Aorta (tissue), 5 donors: ENCODE measurements at places on chromosomes 16 and 17. TPM values are rescaled to one million over a fixed set of nuclear protein-coding genes. Genes with fewer than 3 reads are reported as not detected.

- DNase-seq = no peak
These were observed 67.5 kb downstream of the CACNG1 start for GRCh38 chr17:67111808-67112207.

DNA sequence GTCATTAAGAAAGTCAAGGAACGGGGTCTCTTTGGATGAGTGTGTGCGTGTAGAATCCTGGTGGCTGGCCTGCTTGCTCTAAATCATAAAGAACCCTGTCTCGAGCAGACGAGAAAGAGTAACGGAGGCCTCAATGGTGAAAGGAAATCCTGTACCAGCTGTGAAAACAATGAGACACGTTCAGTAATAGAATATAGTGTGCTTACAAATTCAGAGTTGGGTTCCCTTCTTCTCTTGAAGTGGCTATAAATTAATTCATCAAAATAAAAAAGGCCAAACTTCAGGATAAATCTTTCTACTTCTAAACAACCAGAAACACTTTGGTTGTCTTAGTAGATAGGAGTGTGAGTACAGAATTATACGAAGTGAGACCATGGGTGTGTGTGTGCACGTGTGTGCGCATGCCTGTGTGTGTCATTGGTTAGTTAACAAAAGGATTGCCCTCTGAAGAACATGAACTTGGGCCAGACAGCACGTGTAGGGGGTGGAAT is 48.5 kb downstream of the WWOX start:
- DNase-seq = no peak

DNA sequence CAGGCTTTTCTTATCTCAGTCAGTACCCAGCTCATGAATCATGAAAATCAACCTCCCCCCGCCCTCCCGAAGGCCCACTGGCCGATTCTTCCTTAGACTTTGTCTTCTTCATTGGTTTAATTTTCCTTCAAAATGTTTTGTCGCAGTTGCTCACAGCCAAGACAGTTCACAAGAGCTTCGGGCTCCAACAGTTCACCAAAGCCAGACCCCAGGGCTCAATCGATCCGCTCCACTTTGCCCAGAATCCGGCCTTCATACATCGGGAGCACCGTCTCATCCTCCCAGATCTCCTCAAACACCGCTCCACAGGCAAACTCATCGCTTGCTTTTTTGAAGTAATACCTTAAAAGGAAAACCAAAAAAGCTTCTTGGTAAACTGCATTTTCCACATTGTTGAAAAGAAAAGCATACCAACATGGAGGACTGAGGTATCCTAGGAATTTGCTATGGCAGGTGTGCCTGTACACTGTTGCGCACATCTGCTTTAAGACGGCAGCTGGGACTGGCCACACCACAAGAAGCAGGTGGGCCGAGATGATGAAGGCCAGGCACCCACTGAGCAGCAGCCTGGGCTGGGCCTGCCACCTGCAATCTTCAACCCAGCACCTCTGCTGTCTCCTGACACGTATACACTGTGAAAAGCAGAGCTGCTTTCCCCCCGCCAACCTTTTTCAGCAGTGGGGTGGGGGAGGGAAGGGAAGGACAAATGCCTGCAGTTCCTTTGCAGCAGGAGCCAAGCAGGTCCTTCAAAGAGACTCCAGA is 31.5 kb downstream of the AXIN2 start:
- DNase-seq = no peak

GRCh38 chr16:11112723-11113348 is 143.2 kb downstream of the SOCS1 start:
- DNase-seq = no peak

DNA sequence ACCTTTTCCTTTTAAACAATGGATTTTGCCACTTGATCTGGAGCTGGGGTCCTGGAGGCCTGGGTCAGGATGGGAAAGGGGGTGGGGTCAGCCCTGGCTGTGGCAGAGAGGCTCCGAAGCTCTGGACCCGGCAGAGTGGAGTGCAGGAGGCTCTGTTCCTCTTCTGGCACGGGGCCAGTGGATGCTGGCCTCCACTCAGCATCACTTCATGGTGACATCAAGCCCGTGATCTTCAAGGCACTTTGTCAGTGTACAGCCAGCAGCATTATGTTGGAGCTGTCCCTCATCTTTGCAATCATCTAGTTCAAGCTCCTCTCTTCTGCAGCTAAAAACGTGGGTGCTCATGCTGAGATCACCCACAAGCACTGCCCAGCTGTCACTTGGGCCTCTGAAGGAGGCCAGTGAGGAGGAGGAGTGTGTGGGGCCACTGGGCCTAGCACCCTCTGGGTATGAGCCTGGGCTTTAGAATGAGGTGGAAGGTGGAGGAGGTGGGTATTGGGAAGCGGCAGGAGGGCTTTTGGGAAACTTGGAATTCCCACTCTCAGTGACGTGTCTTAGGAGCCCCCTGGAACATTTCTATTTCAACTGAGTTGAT is 45.9 kb upstream of the MGAT5B start:
- DNase-seq = no peak

DNA sequence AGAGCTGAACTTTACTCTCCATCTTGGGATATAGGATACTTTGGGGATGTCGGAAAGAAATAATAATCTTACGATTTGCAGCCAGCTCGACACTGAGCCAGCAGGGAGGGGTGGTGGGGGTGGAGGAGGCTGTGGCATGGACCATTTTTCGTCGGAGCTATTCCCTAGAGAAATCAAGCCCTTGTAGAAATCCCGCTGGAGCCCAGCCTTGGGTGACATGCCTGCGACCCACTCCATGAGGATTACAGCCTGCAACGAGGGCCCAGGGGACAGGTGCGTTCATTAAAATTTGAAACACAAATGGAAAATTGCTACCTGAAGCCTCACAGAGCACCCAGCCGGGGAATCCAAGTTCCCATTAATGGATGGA is 82.8 kb upstream of the GSE1 start:
- no peak for DNase-seq

TMEM204 gene
- total RNA-seq = 52.1 TPM

TBC1D16 gene
- 43.6 TPM for total RNA-seq

CCDC137 gene
- 13.4 TPM for total RNA-seq

PSME3 gene
- 69.8 TPM for total RNA-seq

ACSM5 gene
- 5.8 TPM for total RNA-seq
